NCI-H2081 treated with DMSO at 0.1 percent for 48 hours (cell line): ENCODE measurements at places on chromosomes 1 and 21.
A peak's percentile ranks its signal among the peaks of the same experiment; 100 is the strongest.

DNA sequence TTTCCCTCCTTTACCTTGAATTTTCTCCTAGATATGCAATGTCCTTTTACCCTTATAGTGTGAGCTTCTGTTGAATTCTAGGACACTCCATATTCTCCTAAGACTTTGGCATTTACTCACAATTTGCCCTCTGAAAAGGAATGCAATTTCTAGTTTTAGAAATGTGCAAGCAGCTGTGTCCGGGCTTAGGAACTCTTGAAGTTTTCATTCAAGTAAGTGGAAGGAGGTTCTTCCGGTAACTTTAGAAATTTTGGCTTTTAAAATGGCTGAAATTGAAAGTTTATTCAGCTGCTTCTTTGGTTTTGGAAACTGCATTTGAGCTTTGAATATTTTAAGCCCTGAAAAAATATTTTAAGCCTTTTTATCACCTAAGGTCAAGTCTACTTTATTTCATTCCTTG is 56.3 kb downstream of the DPH5 start:
- no peak for DNase-seq

- no peak for DNase-seq
These were observed 85.1 kb downstream of the POU2F1 start for GRCh38 chr1:167305706-167306277.

GRCh38 chr1:7543718-7544090 is 227.4 kb upstream of the VAMP3 start:
- DNase-seq, result no peak

- no peak for DNase-seq
These were observed 20.1 kb upstream of the COL16A1 start for GRCh38 chr1:31723828-31724359.

- no peak for DNase-seq
These were observed 35.7 kb upstream of the OSBPL9 start for GRCh38 chr1:51581238-51581637.

DNA sequence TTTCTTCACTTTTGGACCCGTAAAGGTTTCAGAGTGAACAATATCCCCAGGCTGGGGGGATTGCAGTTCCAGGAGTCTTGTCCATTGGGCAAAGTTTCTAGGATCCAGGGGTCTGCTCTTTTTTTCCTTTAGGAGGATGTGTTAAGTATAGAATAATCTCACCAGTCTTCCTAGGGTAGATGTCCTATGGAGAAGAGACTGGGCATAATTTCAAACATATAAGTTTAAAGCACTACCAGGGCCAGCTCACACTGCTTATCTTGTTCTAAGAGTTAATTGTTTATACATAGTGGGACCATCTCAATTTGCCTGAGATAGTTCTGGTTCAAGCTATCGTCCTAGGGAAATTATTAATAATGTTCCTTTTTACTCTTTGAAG is 1.2 kb downstream of the CHI3L2 start:
- no peak for DNase-seq

- DNase-seq, result peak; percentile 73
These were observed 32.0 kb downstream of the INPP5B start for GRCh38 chr1:37914719-37915475.

DNA sequence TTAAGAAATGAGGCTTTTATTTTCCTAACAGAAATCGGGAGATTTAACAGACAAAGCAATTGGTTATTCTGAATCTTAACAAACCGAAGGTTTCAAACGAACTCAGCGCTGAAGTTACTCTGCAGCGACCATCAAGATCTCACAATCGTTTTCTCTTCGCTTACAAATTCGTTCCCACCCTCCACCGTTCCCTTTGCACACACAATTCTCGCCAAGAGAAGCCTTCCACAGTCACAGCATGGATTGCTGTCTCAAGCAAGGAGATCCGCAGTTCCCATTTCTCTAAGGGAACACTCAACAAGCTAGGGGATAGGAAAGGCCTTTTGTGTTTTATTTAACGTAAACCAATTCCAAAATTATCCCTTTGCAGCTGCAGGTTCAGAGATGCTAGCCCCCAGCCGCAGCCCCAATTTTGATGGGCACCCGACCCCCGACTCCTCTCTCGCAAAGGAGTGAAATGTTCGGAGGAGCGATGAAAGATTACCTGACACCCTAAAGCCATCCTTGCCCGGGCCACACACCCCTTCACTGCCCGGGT is 755 bp downstream of the FBXO42 start:
- DNase-seq, result no peak

GRCh38 chr1:221911714-221912113 is 169.8 kb upstream of the DUSP10 start:
- DNase-seq, result no peak

DNA sequence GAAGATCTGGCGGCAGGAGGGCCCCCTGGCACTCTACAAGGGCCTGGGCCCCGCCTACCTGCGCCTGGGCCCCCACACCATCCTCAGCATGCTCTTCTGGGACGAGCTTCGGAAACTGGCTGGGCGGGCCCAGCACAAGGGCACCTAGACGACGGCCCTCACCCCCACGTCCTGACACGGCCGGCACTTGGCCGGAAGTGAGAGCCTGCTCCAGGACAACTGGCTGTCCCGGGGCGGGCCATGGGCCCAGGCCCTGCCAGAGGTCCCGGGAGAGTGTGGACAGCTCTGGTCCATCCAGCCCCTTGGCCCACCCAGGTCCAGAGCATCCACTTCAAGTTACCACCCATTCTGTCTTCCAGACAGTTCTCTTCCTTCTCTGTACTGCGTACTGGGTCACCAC is 3.0 kb upstream of the TMEM82 start:
- DNase-seq, result no peak

- DNase-seq, result no peak
These were observed 20.3 kb upstream of the C2CD2 start for GRCh38 chr21:41973861-41974751.

DNA sequence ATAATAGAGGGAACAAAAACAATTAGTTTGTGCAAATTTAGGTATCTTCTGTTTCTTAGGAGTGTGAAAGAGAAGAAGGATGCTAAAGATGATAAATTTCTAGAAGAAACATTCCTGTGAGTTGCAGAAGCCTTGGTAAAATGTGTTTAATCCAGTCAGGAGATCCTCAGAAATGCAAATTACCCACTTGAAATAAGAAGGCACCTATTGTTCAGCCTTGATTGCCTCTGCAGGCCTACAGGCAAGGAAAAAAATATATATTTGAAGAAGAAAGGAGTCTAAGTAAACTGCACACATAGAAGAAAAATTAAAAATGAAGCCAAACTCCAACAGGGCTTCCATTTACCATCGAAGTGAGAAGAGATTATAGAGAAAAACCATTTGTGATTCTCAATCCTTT is 51.0 kb upstream of the LHX8 start:
- no peak for DNase-seq

DNA sequence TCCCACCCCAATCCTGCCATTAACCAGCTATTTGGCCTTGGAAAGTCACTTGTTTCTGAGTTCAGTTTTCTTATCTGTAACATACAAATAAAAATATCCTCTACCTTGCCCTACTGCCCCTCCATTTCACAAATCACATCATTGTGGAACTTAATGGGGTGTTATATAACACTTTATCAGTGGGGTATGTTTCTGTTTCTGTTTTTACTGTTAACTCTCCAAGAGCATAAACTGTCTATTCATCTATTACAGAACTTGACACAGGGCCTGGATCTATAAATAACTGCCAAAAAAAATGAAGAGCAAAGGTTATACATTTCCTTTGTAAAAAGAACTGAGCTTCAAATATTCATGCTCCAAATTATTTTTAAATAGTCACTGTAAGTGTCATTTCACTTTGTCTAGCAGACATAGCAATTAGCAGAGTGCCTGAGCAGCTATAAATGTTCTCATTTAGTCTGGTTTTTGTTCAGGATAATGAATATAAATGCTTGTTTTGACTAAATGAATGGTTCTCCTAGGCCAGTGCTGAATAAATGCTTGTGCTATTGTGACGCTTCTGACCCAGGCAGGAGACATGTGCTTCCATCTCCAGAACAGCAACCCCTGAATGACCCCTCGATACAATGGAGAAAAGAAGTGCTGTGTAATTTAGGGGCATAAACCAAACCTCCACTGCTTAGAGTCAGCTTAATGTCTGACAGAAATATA is 7.4 kb downstream of the PIGM start:
- no peak for DNase-seq

GRCh38 chr1:212670301-212670700 is 29.3 kb downstream of the BATF3 start:
- no peak for DNase-seq

- DNase-seq, result no peak
These were observed 112.1 kb downstream of the HIVEP3 start for GRCh38 chr1:41806472-41807155.

DNA sequence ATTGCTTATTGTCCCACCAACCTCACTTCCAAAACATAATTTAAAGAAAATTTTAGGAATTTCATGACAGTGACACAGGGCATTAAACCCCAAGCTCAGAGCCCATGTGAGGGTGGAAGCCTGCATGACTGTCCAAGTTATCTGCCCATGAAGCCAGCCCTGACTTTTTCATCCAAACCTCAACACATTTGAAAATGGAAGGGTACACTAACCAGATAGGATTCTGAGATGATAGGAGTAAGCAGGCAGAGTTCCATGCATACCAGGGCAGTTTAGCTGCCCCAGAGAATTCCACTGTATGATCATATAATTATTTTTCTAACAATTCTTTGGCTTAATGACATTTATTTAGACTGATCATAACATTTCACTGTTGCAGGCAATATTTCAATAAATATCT is 986.0 kb downstream of the TTLL7 start:
- no peak for DNase-seq

- DNase-seq, result no peak
These were observed 5.5 kb upstream of the JUN start for GRCh38 chr1:58789322-58789856.

GRCh38 chr1:94199398-94199797 is 38.0 kb downstream of the ARHGAP29 start:
- DNase-seq, result no peak

- DNase-seq, result no peak
These were observed 67.5 kb downstream of the AK5 start for GRCh38 chr1:77349275-77349674.

DNA sequence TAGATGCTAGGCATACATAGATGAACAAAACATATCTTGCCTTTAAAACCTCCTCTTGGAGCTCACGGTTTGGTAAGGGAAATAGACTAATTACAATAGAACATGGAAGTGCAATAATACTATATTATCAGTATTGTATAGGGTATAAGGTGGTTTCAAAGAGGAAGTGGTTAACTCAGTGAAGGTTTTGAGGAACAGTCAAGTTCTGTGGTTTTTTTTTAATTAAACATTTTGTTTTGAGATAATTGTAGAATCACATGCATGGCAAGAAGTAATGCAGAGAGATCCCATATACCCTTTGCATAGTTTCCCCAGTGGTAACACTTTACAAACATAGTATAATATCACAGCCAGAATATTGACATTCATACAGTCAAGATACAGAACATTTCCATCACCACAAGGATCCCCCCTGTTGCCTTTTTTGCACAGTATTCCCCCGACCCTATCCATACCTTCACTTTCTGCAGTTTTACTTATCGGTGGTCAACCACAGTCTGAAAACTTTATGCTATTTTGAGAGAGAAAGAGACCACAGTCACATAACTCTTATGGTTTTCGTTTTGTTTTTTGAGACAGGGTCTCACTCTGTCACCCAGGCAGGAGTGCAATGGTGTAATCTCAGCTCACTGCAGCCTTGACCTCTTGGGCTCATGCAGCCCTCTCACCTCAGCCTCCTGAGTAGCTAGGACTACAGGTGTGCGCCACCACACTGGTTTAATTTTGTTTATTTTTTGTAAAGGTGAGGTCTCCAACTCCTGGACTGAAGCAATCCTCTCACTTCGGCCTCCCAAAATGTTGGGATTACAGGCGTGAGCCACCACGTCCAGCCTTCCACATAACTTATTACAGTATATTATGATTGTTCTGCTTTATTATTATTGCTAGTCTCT is 60.5 kb upstream of the KIAA1614 start:
- DNase-seq, result no peak

DNA sequence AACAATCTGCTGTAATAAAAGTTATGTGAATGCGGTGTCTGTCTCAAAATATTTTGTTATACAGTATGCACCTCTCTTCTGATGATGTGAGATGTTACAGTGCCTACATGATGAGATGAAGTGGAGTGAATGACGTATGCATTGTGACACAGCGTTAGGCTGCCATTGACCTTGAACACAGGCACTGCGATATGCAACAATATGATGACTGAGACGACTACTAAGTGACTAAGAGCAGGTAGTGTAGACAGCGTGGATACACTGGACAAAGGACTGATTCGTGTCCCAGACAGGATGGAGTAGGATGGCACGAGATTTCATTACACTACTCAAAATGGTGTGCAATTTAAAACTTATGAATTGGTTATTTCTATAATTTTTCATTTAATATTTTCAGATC is 8.4 kb downstream of the SGIP1 start:
- no peak for DNase-seq

DNA sequence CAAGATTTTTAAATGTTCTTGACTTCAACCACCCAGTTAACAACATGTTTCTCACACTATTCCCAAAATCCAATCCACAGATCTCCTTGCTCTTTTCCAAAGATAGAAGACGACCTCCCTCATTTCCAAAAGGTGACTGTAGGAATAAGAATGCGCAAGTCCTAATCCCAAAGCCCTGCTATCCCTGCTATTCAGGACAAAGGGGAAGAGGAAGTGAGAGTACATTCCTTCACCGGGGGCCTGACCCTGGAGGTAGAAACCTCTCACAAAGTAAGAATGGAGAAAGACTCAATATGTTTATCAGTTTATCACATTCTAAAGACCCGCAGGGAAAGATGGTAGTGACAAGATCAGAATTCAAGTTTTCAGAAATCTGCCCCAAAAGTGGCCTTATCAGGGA is 55.7 kb downstream of the PLEKHA6 start:
- DNase-seq, result no peak

- no peak for DNase-seq
These were observed 10.5 kb upstream of the PKP1 start for GRCh38 chr1:201272799-201273198.

GRCh38 chr21:20373031-20373430 is 625.2 kb upstream of the NCAM2 start:
- DNase-seq, result no peak

DNA sequence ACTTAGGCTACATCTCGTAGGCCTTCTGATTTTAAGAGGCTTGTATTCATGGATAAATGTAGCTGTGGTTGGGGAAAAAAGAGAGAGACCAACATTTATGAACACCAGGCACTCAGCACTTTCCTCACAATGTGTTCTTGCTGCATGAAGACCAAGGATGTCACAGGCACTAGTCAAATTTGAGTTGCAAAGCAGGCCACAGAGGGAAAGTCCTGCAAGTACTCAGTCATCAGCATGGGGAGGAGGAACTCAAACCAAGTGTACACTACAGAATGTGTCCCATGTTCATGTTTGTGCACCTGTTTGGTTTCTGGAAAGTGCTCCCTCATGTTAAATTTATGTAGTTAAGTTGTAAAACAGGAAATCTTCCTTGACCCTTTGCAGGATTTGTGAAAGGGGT is 8.7 kb upstream of the MAP3K7CL start:
- no peak for DNase-seq
